ENCODE measurements at places on chromosomes 1 and 21.

DNA sequence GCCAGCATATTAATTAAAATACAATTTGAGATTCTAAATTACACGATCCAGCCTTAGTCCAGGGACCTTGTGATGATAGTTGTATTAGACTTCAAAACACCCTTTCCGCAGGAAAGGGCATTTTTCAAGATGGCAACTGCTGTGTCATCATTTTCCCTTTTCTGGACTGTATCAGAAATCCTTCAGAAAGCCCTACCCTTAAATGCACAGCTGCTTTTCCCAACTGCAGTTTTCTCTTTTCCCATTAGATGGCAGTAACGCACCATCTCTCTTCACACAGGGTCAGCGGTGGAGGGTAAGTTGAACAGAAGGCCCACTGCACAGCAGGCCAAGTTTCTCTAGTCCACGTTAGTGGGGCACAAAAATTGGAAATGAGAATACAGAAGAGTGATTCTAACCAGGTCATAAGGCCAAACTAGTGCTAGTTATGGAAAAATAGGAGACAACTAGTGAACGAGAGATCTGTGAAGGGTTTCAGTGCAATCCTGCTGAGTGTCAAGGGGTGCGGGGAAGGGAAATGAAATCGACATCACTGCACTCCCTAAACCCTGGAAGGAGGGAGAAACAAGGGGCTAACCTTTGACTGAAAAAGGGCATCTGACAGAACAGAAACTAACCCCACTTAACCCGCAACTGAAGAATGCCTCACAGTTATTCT lies 22.1 kb upstream of the TDRD10 start:
- DNase-seq = peak; percentile 71

DNA sequence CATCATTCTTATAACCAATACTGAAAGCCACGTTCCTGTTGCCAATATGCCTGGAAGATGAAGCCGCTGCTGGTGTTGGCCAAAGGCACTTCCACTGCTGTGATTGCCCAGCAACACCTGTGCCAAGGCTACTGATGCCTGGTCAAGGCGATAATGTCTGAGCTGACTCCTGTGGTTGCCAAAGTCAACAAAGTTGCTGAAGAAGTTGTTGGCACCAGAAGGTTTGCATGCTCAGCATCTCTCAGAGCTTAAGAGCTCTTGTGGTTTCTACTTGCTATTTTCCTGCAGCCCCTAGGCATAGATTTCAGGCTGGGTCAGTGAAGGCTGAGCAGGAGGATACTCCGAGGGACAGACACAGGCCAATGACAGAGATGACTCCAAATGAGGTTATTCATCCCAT lies 63.4 kb upstream of the RAB3GAP2 start:
- DNase-seq = no peak

- no peak for DNase-seq
Observed at GRCh38 chr1:205748403-205749233, 1.4 kb downstream of the NUCKS1 start.

- DNase-seq = no peak
Observed at GRCh38 chr1:7045897-7046296, 260.6 kb downstream of the CAMTA1 start.

DNA sequence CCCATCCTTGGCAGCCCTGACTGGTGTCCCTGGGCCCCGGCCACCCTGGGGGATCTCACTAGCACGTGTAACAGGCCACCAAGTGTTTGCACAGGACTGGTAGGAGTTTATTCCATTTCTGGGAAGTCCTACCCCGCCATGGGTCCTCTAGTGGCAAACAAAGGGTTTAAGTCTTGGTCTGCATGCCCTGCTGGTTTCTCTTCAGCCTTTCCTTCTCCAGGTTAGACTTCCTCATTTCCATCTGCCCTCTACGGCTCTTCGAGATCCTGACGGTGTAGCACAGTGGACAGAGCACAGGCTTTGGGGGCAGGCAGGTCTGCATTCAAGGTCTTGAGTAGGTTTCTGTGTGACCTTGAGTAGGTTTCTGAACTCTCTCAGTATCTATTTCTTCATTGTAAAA lies 2.8 kb downstream of the AGTRAP start:
- DNase-seq = no peak

GRCh38 chr1:169048043-169048442 lies 58.4 kb upstream of the ATP1B1 start:
- no peak for DNase-seq

GRCh38 chr1:107277022-107277421 lies 136.2 kb downstream of the NTNG1 start:
- no peak for DNase-seq

GRCh38 chr1:65371544-65371943 lies 48.9 kb upstream of the LEPR start:
- DNase-seq = no peak

- DNase-seq = no peak
Observed at GRCh38 chr1:180988253-180988752, 34.4 kb downstream of the STX6 start.

DNA sequence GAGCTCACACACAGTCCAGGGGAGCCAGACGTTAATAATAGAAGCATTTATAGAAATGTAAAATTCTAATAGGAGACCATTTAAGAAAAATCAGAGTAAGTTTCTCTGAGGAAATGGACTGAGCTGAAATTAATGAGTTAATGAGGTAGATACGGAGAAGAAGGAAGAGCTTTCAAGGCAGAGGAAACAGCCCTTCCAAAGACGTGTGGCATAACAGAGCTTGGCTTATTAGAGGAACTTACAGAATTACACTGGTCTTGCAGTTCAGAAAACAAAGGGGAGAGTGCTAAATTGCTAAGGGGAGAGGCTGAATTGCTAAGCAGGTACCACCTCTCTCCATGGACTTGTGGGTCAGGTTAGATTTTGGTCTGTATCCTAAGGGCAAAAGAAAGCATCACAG lies 8.2 kb upstream of the PIGK start:
- no peak for DNase-seq

GRCh38 chr21:15370462-15370975 lies 305.7 kb upstream of the NRIP1 start:
- DNase-seq = no peak

DNA sequence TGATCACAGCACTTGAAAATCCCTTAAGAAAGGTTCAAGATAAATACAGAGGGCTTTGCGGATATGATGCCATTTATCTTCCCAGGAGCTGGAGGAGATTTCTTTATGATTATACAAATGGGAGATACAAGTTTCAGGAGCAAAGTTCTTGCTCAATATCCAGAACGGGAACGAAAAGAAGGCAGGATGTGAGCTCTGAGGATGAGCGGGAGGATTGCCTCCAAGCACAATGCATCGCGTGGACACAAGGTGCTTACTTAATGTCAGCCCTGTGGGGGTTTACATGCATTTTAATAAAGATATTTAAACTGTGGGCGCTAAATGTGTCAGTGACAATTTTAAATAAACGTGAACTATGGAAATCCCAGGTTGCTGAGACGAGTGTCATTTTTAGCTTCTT lies 59.0 kb downstream of the SYT6 start:
- no peak for DNase-seq

DNA sequence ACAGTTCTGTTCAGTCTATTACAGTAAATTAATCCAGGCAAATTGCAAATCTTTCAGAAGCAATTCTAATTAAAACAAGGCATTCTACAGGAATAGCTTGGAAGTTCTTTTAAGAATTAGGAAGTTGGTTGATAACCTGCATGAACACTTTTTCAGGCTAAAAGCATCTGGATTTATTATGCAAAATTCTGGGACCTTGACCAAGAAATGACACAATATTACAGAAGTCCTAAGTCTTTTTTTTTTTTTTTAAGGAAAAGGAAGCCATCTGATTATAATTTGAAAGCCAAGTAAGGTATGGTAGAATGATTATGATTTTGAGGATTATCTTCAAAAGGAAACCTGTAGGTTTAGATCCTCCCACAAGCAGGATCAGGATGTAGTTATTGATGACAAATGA lies 74.7 kb upstream of the KCNK2 start:
- no peak for DNase-seq

DNA sequence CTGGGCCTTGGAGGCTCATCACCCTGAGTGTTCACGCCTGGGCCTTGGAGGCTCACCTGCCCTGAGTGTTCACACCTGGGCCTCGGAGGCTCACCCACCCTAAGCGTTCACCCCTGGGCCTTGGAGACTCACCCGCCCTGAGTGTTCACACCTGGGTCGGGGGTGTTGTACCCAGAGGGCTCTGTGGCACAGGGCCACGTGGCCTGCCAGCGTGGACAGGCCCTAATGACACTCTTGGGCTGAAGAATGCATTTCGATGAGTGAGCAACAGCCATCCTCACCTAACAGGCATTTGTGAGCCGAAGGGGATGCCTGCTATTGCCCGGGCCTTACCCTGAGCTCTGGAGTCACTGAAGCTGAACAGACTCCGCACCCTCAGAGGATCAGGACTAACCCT lies 17.5 kb downstream of the SLC19A1 start:
- DNase-seq = no peak

DNA sequence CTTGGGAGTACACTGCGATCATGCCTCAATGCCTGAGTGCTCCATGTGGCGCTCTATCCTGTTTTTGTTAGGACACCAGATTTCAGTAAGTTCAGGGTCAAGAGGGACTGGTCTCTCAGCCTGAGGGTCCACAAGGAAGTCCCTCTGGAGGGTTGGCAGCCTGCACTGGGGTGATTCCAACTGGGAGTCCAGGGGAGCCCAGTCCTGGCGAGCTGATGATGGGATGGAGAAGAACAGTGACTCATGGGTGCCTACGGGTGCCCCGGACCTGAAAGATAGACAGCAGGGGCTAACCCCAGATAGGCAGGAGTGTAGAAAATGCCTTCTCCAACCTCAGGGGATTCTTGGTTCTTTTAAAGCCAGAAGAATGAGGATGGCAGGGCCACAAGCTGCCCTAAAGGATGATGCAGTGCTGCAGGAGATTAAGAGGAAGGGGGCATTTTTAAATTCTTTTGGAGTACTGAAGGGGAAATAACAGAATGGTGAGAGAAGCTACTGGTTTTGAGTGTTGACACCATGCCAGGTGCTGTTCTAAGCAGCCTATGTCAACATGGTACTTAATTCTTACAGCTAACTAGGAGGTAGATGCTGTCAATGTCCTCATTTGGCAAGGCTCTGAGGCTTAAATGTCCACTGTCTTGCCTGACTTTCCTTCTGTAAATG lies 68.4 kb upstream of the TLR5 start:
- DNase-seq = no peak

GRCh38 chr1:17616731-17617279 lies 77.3 kb downstream of the ARHGEF10L start:
- no peak for DNase-seq

DNA sequence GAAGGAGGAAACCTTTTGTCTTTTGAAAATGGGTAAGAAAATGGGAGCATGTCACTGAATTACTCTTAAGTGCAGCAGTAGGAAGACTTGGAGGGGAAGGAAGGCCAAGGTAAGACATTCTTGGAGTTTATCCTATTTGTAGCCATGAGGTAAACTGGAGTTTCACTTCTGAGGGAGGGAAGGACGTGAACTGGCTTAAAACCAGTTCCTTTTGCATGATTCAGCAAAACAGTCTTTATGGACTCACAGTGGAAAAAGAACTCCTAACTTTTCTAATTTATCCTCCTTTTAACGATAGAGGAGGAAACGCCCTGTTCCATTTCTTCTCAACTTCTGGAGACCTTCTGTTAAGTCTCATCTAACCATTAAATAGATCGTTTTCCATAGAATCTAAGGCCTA lies 2.5 kb downstream of the PRDX6 start:
- DNase-seq = no peak

GRCh38 chr1:29412591-29412990 lies 176.3 kb downstream of the PTPRU start:
- DNase-seq = no peak

- no peak for DNase-seq
Observed at GRCh38 chr1:246608616-246609376, 42.5 kb downstream of the CNST start.

GRCh38 chr1:170537798-170538503 lies 6.0 kb downstream of the GORAB start:
- no peak for DNase-seq

DNA sequence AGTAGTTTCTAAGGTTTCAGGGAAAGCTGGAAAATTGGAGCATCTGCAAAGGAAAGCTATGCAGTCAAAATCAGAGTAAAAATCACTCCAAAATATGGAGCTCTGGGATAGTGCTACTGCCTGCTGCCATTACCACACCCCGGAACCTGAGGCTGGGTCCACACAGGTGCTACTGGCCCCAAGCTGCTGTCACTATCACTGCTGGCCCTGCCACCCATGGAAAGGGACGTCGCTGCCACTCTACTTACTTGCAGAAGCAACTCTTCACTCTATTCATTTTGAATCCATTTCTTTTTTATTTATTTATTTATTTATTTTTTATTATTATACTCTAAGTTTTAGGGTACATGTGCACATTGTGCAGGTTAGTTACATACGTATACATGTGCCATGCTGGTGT lies 60.3 kb upstream of the RGS18 start:
- no peak for DNase-seq

- DNase-seq = no peak
Observed at GRCh38 chr1:163265547-163265946, 56.2 kb upstream of the NUF2 start.

DNA sequence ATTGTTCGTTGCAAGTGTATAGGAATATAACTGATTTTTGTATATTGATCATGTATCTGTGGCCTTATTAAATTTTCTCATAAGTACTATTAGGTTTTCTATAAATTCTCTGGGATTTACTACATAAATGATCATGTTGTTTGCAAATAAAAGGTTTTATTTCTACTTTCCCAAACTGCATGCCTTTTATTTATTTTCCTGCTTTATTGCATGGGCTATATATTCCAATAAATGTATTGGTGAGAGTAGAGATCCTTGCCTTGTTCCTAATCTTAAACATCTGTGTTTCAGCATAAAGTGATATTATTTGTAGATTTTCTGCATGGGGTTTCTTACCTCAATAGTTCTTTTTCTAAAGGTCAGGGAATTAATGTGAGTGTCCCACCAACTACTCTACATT lies 107.0 kb upstream of the CD55 start:
- no peak for DNase-seq

DNA sequence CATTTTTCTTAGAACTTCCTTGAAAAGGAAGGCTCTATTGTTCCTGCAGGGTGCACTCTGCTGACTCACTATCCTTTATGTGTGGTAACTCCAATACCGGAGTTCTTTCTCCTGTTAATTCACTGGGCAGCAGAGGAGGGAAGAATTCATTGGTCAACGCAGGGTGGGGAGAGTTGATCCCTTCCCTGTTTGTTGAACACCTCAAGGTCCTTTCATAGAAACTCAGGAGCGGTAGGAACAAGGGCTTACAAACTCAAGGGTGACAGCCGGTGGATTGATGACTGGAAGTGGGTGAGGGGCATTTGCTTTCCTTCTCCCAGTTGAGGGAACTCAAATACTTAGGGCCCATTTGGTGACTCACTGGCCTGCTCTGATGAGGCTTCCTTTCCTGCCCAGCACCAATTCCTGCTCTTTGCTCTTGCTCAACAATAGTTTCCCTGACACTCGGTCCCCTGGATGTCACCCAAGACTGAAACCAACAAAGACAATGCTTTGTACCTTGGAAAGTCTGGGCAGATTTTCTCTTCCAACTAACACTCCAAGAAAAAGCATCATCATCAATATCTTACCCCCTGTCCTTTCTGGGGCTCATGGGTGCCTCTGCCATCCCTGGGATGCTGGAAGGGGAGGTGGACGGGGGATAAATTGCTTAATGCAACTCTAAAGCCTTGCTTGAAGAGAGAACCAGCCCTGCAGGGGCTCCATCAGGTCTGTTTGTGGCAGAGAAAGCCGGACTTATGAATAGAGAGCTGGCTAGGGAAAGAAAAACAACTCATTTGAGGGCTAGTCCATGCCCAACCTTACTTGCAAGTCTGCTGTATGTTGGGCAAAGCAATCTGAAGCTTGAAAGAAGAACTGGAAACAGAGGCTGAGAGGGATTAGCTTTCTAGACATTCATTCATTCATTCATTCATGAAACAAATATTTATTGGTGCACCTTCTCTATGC lies 9.3 kb downstream of the SLC26A9 start:
- DNase-seq = no peak
